Activated CD4-positive, alpha-beta T cell treated with anti-CD3 and anti-CD28 coated beads, Interleukin-2, amount 50 U/mL, for 48 hours (primary cell): ENCODE measurements at places on chromosomes 6 and 20.

DNA sequence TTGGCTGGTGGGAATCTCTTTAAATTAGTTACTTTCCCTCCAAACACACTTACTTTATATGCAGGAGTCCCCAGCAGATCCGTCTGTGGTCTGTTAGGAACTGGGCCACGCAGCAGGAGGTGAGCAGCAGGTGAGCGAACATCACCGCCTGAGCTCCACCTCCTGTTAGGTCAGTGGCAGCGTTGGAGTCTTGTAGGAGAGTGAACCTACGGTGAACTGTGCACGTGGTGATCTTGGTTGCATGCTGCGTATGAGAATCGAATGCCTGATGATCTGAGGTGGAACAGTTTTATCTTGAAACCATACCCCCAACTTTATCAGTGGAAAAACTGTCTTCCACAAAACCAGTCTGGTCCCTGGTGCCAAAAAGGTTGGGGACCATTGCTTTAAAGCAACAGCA, 5.0 kb downstream of the SERPINB6 start:
- DNase-seq: no peak

- peak; percentile 20 for DNase-seq
Observed at GRCh38 chr6:44001318-44002066, 125.8 kb downstream of the MRPL14 start.

GRCh38 chr6:16840291-16840690, 79.0 kb upstream of the ATXN1 start:
- no peak for DNase-seq

- DNase-seq: no peak
Observed at GRCh38 chr20:48277266-48277665, 492.0 kb upstream of the SULF2 start.

GRCh38 chr6:31363811-31364210, 6.8 kb upstream of the HLA-B start:
- DNase-seq: no peak

DNA sequence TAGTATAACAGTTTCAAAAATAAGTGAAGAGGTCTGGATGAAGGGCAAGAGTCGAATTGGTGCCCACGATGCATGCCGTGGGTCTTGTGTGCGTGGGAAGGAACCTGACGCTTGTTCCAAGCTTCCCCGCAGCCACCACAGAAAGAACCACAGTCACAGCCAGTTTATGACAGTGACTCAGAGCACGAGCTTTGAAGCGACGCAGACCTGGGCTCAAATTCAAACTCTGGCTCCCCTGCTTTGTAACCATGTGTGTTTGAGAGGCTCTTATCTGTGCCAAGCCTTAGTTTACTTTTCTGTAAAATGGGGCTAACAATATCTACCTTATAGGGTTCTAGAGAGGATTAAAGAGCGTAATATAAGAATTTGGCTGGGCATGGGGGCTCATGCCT, 65.5 kb downstream of the SYNJ2 start:
- DNase-seq: peak; percentile 65

GRCh38 chr6:68724060-68724459, 89.0 kb downstream of the ADGRB3 start:
- no peak for DNase-seq

DNA sequence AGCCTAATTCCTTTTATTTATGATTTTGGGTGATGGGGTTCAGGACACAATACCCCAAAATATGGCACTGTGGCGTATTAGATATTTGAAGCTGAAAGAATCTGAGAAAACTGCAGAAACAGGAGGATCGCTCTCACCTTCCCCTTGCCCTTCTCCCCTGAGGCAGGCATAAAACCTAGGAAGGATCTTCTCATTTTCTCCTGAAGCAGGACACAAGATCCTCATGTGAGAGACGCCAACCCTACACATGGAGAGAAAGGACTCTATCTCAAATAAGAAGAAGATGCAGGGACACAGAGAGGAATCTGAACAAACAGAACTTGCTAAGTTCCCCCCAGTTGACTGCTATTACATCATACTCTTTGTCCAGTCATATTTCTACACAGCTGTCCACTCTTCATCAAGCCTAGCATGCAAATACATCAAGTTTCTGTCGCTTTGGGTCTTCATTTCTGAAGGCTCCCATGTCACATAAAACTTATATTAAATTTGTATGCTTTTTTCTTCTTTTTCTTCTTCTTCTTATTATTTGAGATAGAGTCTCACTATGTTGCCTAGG, 109.0 kb downstream of the DTNBP1 start:
- no peak for DNase-seq

DNA sequence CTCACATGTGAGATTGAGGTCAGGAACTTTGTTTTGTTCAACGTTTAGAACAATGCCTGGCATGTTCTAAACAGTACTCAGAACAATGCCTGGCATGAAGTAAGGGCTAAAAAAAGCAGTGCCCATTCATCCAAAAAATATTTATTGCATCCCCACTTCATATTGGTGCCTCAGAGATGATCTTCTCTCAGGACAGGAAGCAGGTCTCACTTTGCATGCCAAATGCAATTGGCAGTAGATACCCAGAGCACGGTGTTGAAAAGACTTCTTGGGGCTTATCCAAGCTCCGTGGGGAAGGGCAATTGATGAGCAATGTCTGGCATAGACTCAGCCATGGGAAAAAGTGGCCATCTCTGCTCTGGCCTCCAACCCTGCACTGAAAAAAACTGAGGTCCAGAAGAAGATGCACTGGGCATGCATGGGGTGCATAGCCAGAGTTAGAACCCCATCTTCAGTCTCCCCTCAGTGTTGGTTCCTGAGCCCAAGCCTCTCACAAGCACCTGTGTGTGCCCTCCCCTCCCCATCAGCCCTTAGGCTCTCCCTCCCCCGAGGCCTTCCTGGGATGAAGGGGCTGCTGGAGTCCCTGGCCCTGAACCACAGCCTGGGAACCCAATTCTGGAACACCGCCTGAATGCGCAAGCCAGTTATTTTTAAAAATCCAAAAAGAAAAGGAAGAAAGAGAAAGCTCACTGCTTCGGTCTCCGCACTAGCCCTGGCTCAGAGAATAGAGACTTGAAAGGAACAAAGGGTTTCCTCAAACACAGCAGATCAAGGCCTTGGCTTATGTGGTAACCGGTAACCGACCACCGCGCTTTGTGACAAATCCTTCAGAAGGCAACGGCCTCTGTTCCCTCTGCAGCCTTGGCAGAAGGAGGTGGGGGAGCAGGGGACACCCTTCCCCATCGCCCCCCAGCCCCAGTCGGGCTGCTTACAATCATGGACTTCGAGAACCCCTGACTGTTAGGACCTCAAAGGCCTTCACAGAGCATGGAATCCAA, 78.5 kb upstream of the SIRPA start:
- no peak for DNase-seq

- DNase-seq: no peak
Observed at GRCh38 chr6:144580039-144580438, 294.9 kb downstream of the UTRN start.

GRCh38 chr6:21771626-21772320, 178.2 kb downstream of the SOX4 start:
- DNase-seq: no peak

GRCh38 chr6:160365117-160365516, 16.9 kb downstream of the SLC22A3 start:
- no peak for DNase-seq

DNA sequence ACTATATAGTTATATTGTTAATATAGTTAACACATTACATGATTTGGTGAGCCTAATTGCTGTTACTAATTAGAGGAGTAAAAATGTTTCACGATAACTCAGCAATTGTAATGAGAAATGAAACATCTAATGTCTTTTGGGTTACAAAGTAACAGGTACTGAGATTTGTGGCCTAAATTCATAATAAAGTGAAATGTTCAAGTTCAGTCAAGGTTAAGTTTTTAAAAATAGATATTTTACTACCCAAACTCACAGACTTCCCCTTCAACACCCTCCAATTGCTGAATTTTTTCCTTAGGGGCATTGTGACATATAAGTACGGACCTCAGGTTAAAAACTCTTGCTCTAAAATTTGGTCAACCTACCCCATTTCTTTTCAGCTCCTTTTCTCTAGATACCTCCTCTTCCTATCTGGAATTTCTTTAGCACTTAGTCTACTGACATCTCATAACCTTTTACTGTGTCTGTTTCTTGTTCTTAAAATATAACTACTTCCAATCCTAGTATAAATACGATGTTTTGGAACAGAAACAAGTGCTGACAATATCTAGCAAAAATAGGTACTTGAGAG, 112.3 kb upstream of the PRSS16 start:
- DNase-seq: no peak

DNA sequence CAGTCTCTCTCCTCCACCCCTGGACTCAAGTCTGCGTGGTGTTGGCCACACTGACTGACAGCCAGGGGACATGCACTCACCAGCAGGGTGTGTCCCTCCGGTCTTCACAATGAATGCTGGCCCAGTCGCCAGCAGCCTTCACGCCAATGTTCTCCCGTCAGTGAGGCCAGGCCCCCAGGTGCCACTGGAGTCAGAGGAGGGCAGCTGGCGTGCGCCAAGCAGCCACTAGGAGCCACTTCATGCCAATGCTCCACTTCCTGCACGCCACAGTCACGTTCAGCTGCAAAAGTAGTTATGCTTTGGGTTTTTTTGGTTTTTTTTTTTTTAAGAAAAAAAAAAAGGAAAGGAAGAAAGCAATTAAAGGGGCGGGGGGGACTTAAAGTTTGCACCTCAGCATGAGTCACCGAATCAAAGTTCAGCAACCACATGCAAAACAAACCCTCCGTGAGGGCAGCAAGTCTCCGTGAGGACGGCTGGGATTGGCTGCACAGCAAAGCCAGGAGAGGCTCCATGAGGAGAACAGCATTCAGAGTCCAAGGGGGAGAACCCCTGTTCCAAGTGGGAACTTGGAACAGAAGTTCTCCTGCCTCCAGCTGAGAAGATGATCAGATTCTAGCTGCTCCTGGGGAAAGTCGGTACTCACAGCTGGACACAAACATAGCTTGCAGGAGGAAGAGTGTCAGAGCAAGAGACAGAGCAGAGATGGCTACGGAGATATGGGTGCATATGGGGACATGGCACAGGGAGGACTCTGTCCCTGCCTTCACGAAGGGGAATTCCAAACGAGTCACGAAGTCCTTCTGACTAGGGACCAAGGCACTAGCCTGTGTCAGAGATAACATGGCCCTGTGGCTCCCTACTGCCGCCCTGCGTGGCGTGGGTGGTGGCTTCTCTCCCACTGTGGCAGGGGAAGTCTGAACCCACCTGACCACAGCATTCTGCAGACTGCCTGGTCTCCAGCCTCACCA, at the start of gene ZC3H12D:
ZC3H12D (minus strand) TSS at position 282 of the 968 bp plus-strand sequence. CDS start 10,471 bp downstream, outside the sequence.
- DNase-seq: peak; percentile 85

- no peak for DNase-seq
Observed at GRCh38 chr6:152441902-152442301, 195.3 kb downstream of the SYNE1 start.

GRCh38 chr6:12733876-12734275, 17.3 kb downstream of the PHACTR1 start:
- no peak for DNase-seq

DNA sequence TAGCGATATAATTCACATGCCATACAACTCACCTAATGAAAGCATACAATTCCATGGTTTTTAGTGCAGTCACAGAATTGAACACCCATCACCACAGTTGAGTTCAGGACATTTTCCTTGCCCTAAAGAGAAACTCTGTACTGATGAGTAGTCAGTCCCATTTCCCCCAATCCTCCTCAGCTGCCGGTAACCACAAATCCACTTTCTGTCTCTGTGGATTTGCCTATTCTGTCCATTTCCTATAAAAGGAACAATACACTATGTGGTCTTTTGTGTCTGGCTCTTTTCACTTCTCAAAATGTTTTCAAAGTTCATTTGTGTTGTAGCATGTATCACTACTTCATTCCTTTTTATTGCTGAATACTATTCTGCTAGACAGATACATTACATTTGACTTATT, 67.9 kb upstream of the TGM3 start:
- no peak for DNase-seq

GRCh38 chr20:58997141-58997770, 9.8 kb downstream of the CTSZ start:
- DNase-seq: no peak

- DNase-seq: no peak
Observed at GRCh38 chr6:4928426-4928825, 75.4 kb downstream of the RPP40 start.

DNA sequence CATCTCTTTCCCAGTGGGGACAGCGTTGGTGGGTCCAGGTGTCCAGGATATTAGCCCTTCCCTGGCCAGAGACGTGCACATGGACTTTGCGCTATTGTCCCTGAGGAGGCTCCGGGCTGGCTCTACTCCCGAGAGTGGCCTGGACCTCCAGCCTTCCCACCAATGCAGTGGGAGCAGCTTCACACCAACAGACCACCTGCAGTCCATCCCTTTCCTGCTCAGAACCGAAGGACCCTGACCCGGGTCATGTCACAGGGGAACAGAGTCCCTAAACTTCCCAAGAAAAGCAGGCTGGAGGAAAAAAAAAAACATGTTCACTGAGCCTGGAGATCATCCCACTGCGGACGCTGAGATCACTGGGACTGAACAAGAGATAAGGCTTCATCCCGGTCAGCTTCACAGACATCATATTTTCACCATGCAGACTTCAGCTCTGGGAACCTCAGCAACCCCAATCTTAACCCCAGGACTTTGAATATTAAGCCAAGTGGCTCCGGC, 18.3 kb downstream of the ZMYND8 start:
- no peak for DNase-seq

- peak; percentile 18 for DNase-seq
Observed at GRCh38 chr20:3672547-3673171, 9.2 kb downstream of the ADAM33 start.

- DNase-seq: peak; percentile 51
Observed at GRCh38 chr6:45741437-45742171, 274.1 kb downstream of the CLIC5 start.

DNA sequence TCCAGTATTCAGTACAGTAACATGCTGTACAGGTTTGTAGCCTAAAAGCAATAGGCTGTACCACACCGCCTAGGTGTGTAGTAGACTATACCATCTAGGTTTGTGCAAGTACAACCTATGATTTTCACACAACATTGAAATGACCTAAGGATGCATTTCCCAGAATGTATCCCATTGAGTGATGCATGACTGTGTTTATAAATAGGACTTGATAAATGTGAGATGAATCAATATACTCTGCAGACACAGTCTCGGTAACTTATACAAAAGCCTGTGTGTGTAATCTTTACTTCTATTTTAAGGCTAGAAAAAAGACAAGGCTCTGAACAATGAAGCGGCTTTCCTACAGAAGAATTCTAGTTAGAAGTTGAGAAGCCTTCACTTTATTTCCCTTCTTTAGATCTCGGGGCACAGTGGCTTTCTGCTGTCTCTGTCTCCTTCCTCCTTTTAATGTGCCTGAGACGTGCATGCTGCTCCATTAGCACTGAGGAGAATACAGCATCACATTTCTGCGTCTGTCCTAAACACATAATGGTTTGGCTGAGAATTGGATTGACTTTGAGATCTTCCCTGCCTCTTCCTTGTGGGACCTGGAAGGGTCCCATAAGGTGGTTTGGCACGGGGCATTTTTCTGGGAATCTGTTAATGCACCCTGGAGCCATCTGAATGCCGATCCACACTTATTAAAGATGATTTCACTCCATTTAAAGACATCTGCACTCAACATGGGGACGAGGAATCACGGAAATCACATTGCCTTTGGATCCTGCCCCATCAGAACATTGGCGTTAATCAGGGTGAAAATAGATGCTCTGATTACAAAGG, 112.5 kb downstream of the SCML4 start:
- no peak for DNase-seq
